Upper lobe of left lung (tissue), 6 donors: ENCODE measurements at places on chromosomes 5 and 9.
A peak's percentile ranks its signal among the peaks of the same experiment; 100 is the strongest.

GRCh38 chr5:177537389-177538361 lies 16.7 kb downstream of the FAM193B start:
- H3K4me1 ChIP-seq, result peaks cover 26% of the 10 kb centered on the region
- peak overlapping the region; percentile 19 for H3K27ac ChIP-seq
- H3K36me3 ChIP-seq, result peaks cover 49% of the 10 kb centered on the region
- no peak overlapping the region for H3K4me3 ChIP-seq
- no peaks in the 10 kb centered on the region for H3K27me3 ChIP-seq

DNA sequence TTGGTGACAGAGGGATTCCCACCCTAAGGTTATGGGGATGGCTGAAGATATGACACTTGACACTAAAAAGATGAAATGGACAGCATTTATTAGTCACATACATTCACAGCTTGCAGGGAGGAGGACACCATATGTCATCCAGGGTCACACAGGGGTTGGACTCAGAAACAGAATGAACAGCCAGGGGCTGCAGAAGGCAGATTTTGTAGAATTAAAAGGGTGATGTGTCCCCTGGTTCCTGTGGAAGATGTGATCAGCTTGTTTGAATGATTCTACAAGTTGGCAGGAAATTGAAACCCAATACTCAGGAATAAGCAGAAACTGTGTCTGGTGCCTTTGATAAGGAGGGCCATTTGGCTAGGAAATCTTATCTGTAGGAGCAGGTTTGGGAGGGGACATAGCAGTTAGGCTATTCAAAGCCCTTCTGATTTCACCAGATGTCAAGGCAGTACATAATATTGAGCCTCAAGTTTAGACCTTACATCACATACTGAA lies 102.3 kb upstream of the GRIN3A start:
- H3K27ac ChIP-seq, result no peak overlapping the region
- no peak for DNase-seq
- H3K4me3 ChIP-seq, result no peak overlapping the region

GRCh38 chr9:18707061-18707461 lies 233.1 kb downstream of the ADAMTSL1 start:
- no peaks in the 10 kb centered on the region for H3K36me3 ChIP-seq
- H3K4me3 ChIP-seq, result no peak overlapping the region

GRCh38 chr5:36644727-36645126 lies 38.3 kb downstream of the SLC1A3 start:
- DNase-seq, result no peak
- H3K36me3 ChIP-seq, result no peaks in the 10 kb centered on the region
- no peak overlapping the region for H3K4me3 ChIP-seq
- H3K27me3 ChIP-seq, result no peaks in the 10 kb centered on the region
- no peaks in the 10 kb centered on the region for H3K4me1 ChIP-seq

- no peaks in the 10 kb centered on the region for H3K27me3 ChIP-seq
- no peak for DNase-seq
- peaks cover 8% of the 10 kb centered on the region for H3K4me1 ChIP-seq
- H3K27ac ChIP-seq, result no peak overlapping the region
- H3K36me3 ChIP-seq, result no peaks in the 10 kb centered on the region
Measured at GRCh38 chr5:112931473-112931872, 9.4 kb upstream of the REEP5 start.

- DNase-seq, result no peak
- H3K4me3 ChIP-seq, result no peak overlapping the region
- peaks cover 17% of the 10 kb centered on the region for H3K4me1 ChIP-seq
- H3K27me3 ChIP-seq, result no peaks in the 10 kb centered on the region
- no peak overlapping the region for H3K27ac ChIP-seq
- peaks cover 39% of the 10 kb centered on the region for H3K36me3 ChIP-seq
Measured at GRCh38 chr5:132877466-132877865, 4.0 kb downstream of the LEAP2 start.

- H3K27me3 ChIP-seq, result no peaks in the 10 kb centered on the region
- peak; percentile 54 for DNase-seq
- no peak within 1 kb of the TSS for H3K27ac ChIP-seq
- H3K36me3 ChIP-seq, result no peaks in the 10 kb centered on the region
Measured at GRCh38 chr9:136748201-136748600, at the start of gene LCN6. Gene LCN6 (minus strand): TSS chr9:136748525. CDS start chr9:136748483, 42 bp downstream.

- no peaks in the 10 kb centered on the region for H3K36me3 ChIP-seq
- no peaks in the 10 kb centered on the region for H3K4me1 ChIP-seq
- no peaks in the 10 kb centered on the region for H3K27me3 ChIP-seq
- no peak for DNase-seq
- no peak overlapping the region for H3K27ac ChIP-seq
- H3K4me3 ChIP-seq, result no peak overlapping the region
Measured at GRCh38 chr9:135259273-135259672, 171.8 kb downstream of the OLFM1 start.

GRCh38 chr9:18728642-18729041 lies 254.7 kb downstream of the ADAMTSL1 start:
- H3K27ac ChIP-seq, result no peak overlapping the region
- H3K4me3 ChIP-seq, result no peak overlapping the region
- H3K27me3 ChIP-seq, result no peaks in the 10 kb centered on the region
- no peak for DNase-seq

DNA sequence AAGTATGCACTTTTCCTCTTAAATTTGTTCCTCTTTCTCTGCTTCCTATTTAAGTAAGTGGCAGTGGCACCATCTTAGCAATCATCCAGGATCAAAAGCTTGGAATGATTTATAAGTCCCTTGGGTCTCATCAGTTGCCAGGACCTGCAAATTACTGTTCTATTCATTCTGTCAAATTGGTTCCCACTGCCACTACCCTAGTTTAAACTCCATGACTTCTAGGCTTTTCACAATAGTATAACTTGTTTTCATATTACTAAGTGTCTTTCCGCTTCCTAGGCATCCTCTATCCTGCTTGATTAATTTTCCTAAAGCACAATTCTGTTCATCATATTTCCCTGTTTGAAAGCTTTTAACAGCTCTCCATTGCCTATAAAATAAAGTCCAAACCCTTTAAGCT lies 363.9 kb upstream of the MEF2C start:
- H3K36me3 ChIP-seq, result no peaks in the 10 kb centered on the region
- H3K27ac ChIP-seq, result no peak overlapping the region
- no peaks in the 10 kb centered on the region for H3K4me1 ChIP-seq

DNA sequence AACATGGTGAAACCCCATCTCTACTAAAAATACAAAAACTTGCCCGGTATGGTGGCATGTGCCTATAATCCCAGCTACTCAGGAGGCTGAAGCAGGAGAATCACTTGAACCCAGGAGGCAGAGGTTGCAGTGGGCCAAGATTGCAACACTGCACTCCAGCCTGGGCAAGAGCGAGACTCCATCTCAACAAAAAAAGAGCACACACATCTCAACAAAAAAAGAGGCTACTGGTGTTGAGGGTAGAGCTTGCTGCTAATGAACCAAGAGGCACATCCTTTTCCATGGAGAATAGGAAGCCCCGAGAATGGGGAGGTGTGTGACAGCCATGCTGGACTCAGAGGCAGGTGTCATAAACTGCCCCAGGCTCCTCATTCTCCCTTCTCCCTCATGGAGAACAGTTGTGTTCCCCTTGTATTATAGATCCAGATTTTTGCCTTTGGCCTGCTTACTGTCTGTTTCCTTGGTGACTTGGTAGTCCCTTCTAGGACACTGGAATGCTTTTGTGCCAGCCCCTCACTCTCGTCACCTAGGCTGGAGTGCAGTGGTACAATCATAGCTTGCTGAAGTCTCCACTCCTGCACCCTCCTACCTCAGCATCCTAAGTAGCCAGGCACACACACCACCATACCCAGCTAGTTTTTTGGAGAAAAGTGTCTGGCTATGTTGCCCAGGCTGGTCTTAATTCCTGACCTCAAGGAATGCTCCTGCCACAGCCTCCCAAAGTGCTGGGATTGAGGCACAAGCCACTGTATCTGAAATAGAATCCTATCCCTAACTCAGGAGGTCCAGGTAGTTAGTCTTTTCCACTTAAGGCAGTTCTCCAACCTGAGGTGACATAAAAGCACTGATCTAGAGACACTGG lies 5.1 kb downstream of the RPL12 start:
- H3K36me3 ChIP-seq, result peaks cover 79% of the 10 kb centered on the region
- H3K4me1 ChIP-seq, result peaks cover 17% of the 10 kb centered on the region
- no peak for DNase-seq
- H3K27me3 ChIP-seq, result no peaks in the 10 kb centered on the region

GRCh38 chr5:157072508-157072907 lies 13.6 kb upstream of the HAVCR1 start:
- no peak overlapping the region for H3K27ac ChIP-seq
- H3K4me3 ChIP-seq, result no peak overlapping the region
- no peaks in the 10 kb centered on the region for H3K27me3 ChIP-seq
- DNase-seq, result no peak
- H3K36me3 ChIP-seq, result no peaks in the 10 kb centered on the region
